Ascending aorta (tissue), 2 donors: ENCODE measurements at places on chromosomes 5 and 9.

GRCh38 chr5:88545338-88545737 is 276.7 kb upstream of the TMEM161B start:
- DNase-seq, result no peak

GRCh38 chr9:6733831-6734230 is 23.9 kb upstream of the KDM4C start:
- DNase-seq, result no peak

DNA sequence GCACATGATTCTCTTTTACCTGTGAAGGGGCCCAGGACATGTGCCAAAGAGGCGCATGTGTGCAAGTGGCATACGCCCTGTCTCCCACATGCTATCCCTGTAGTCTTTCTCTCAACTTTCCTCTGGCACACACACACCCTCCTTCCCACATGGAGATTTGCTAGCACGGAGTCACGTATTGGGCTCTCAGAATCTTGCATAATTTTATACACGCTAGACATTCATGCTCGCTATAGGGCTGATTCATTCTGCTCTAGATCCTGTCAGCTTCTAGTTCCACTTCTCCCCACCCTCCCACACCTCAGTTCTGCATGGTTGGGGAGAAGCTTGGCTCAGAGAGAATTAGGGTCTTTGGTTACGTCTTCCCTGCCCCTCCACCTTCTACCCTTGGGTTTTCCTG is 72.8 kb downstream of the CD180 start:
- DNase-seq, result no peak

- no peak for DNase-seq
Measured at GRCh38 chr9:86955042-86955441, 7.7 kb upstream of the GAS1 start.

DNA sequence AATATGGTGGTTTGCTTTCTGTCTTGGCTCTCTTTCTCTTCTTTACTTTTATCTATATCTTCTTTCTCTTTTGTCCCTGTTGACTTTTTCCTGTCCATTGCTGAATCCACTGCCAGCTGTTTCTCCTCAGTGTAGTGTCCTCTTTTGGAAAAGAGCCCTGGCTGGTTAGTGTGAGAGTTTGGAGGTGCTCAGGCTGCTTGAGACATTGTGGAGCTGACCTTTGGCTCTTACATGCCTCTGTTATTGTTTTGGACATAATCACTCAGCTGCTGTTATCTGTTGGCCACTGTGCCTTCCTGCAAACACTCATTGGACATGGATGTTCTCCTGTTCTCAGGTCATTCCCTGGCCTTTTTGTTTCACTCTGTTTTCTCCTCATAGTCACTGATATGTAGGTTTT is 295.4 kb upstream of the RIOK2 start:
- DNase-seq, result no peak

DNA sequence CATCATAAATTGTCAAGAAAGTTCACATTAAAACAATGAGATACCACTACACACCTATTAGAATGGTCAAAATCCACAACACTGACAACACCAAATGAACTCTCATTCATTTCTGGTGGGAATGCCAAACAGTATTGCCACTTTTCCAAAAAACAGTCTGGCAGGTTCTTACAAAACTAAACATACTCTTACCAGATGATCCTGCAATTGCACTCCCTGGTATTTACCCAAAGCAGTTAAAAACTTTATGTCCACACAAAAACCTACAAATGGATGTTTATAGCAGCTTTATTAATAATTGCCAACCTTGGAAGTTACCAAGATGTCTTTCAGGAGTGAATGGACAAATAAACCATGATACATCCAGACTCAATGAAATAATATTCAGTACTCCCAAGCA is 56.8 kb downstream of the ZNF608 start:
- no peak for DNase-seq

DNA sequence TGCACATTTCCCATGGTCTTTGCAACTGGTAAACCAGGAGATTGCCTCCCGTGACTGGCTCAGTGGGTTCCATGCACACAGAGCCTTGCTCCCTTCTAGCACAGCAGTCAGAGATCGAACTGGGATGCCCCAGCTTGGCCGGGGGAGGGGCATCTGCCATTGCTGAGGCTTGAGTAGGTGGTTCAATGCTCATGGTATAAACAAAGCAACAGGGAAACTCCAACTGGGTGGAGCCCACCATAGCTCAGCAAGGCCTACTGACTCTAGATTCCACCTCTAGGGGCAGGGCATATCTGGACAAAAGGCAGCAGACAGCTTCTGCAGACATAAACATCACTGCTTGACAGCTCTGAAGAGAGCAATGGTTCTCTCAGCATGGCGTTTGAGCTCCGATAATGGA is 67.0 kb upstream of the PPP1R2B start:
- no peak for DNase-seq

DNA sequence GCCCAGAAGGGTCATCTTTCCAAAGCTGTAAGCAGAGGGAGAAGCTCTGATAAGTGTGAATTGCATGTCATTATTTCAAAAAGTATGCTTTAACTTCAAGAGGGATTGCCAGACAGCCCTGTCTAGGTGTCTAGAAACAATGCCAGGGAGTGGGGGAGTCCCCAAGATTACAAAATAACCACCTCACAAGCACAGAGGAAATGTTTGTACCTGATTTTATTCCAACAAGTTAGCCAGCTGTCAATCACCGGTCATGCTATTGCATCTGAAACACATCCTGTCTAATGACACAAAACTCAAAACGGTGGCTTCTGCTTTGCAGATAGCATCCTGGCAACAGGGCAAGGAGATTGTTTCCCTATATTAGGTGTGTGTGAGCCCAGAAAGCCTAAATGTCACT is 154.2 kb upstream of the WWC1 start:
- DNase-seq, result no peak

DNA sequence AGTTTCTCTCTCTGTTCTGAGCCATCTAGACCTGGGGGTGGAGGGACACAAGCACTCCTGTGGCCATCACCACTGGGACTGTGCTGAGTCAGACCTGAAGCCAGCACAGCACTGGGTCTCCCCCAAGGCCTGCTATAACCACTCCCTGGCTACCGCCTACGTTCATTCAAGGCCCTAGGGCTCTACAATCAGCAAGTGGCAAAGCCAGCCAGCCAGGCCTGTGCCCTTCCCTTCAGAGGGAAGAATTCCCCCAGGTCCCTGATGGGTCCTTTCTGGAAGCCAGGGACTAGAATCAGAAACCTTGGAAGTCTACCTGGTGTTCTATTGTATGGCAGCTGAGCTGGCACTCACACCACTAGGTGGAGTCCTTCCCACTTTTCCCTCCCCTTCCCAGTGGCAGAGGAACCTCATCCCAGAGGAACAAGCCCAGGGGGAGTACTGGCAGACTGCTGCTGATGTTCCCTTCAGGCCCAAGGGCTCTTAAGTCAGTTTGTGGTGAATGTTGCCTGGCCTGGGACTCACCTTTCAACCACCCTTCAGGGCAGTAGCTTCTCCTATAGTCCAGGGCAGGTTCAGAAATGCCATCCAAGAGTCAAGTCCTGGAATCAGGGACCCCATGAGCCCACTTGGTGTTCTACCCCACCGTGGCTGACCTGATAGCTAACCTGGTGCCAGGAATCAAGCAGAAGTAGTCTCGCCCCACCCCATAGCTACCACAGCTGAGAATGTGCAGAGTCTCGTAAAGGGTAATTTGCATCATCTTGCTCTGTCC is 20.0 kb downstream of the JMY start:
- DNase-seq, result no peak

- no peak for DNase-seq
Measured at GRCh38 chr9:10071579-10071978, 541.2 kb downstream of the PTPRD start.

- no peak for DNase-seq
Measured at GRCh38 chr5:122190156-122190555, 60.8 kb downstream of the ZNF474 start.

- DNase-seq, result peak; percentile 35
Measured at GRCh38 chr9:135547756-135548736, 2.1 kb downstream of the OBP2A start.

DNA sequence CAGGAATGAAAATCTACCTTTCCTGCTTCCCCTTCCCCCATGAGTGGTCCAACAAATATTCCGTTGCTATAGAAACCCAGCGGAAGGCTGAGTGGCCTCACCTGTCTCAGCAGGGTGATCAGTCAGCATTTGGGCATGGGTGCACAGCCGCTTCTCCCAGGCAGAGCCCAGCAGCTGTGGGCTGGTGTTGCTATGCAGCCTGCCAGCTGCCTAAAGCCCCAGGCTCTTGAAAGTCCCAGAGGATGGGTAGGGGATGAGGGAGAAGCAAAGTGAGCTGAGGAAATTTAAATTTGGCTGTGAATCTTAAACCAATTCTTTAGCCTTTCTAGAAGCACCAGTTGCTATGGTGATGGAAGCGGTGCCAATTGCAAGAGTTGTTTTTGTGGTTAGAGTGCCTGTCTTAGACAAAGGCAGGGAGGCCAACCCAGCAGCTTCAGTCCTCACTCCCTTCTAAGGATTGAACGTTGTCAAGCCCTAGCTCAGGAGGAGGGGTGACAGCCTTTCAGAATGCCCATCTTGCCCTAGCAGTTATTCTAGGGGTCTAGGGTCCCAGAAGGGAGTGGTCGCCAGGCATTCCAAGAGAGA is 151.5 kb upstream of the PITX1 start:
- DNase-seq, result no peak

GRCh38 chr9:33956544-33956943 is 92.1 kb downstream of the UBAP2 start:
- no peak for DNase-seq

DNA sequence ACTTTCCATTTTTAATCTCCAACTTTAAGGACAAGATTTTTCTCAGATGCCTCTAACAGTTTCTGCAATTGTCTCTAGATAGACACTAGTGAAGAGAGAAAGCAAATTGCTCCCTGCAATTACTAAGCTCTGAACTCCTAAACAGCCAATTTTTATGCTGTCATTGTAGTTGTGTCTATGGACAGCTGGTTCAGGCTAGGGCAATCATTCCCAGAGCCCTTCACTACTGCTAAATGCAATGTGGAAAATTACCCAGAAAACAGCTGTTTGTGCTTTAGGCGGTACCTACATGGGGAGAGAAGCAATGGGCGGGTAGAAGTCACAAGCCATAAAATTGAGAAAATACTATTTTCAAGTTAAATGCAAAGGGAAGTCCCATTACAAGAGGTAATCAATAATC is 211.6 kb downstream of the SPOCK1 start:
- no peak for DNase-seq

DNA sequence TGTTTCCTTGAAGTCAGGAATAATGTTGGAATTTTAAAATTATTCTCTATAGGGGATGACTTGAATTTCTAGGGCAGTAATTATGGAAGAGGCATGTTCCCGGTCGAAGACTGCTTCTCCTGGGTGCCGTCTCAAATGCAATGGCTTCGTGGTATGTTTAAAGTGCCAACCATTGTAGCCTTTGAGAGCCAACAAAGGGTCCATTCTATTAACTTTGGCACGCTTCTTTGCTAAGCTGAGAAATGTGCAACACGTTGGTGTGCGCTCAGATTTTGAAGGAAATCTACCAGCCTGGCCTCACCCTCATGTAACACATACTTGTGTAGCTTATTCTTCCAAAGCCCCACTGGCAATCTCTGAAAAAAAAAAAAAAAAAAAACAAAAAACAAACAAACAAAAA is 221.2 kb upstream of the ANKH start:
- no peak for DNase-seq

GRCh38 chr9:122020398-122020797 is 72.7 kb downstream of the TTLL11 start:
- no peak for DNase-seq

GRCh38 chr5:110785356-110785755 is 46.5 kb downstream of the SLC25A46 start:
- no peak for DNase-seq

DNA sequence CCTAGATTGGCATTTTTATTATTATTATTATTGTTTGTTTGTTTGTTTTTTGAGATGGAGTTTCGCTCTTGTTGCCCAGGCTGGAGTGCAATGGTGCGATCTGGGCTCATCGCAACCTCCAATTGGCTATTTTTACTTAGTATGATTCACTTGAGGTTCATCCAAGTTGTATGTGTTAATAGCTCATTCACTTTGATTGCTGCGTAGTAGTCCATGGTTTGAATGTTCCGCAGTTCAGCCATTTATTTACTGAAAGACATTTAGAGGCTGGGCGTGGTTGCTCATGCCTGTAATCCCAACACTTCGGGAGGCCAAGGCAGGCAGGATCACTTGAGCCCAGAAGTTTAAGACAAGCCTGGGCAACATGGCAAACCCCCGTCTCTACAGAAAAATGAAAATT is 22.6 kb upstream of the MELK start:
- no peak for DNase-seq

DNA sequence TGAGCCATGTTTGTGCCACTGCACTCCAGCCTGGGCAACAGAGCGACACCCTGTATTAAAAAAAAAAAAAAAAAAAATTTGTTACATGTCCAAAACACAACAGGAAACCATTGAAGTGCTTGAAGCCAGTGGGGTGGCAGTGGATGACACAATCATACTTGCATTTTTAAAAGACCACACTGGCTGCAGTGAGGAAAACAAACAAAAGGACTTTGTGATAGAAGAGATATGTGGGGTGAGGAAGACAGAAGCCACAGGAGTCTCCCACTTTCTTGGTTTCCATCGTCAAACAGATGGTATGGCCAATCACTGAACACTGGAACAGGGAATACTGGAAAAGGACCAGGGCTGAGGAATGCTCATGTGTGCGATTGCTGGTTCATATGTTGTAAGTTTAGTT is 20.9 kb upstream of the COMMD10 start:
- DNase-seq, result no peak

GRCh38 chr5:169649486-169649885 is 12.4 kb downstream of the DOCK2 start:
- no peak for DNase-seq

- no peak for DNase-seq
Measured at GRCh38 chr5:56569566-56569965, 245.8 kb upstream of the MAP3K1 start.
